COR-L47 (cell line): ENCODE measurements at places on chromosomes 1 and 21.

DNA sequence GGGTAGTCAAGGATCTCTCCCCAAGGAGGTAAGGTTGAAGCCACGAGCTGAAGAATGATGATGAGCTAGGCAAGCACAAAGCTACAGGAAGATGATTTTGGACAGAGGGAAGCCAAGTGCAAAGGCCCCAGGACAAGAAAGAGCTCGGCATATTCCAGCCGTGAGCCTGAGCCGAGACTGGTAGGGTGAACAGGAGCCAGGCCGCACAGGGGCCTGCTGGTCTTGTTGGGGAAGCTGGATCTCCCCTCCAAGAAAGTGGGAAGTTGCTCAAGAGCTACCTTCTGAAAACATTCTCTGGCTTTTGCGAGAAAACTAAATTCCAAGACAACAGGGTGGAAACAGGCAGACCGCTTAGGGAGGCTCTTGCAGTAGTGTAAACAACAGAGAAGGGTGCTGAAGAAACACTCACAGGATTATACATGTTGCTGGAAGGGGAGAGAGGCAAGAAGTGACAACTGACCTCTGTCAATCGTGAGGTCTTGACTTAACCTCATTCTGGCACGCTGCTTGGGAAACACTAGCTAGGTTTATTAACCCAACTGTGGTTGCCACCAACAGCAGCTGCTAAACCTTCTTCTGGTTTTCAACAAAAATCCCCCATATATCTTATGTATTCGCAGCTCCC lies 625.2 kb downstream of the SMYD3 start:
- DNase-seq = no peak

DNA sequence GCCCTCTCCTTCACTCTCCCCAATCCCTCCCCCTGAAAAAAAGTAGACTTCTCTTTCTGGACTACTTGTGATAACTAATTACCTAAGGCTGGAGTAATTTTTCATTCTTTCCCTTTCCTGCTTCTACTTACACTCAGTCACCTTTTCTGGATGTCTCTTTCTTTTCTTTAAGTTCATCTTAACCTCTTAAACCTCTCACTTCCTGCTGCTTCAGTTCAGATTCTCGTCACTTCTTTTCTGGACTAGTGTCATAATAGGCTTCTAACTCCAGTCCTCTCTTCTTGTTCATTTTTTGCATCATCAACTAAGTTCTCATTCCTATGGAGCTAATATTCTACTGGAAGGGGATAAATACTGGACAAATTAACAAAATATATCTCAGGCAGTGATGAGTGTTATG lies 75.4 kb downstream of the LRRC53 start:
- DNase-seq = no peak

GRCh38 chr1:35187816-35188342 lies 5.1 kb downstream of the SFPQ start:
- no peak for DNase-seq

DNA sequence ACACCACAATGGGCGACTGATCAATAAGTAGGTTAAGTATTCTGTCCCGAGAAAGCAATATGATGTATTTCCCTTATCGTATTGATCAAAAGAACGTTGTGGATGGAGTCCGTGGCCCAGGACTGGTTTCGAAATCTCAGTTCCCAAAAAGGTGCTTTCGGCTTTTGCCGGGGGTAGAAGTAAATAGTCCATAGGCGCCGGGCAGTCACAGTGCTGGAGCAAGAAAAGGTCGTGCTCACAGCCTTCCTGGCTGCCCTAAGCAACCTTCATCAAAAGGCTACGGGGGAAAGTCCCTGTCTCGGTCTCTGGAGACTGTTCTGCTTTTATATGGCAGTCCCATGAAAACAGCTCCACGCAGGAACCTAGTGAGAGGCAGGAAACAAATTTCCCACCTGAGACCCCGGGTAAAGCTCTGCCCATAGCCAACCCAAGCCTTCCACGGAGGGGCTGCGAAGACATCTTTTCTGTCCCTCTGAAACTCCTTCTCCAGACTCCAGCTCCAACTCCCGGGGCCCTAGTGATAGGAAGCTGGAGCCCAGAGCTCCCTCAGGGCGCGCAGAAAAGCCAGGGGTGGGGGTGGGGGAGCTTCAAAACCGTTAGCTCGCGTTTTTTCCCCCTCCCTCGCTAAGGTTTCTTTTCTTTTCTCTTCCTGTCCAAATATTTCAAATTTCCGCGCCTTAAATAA lies 7.0 kb downstream of the CDKN2C start:
- peak; percentile 78 for DNase-seq

GRCh38 chr1:2198571-2198970 lies 4.0 kb upstream of the FAAP20 start:
- DNase-seq = no peak
